ENCODE measurements at places on chromosomes 2 and 18.

- peak; percentile 39 for DNase-seq
Measured at GRCh38 chr2:73822276-73822675, 6.5 kb upstream of the STAMBP start.

DNA sequence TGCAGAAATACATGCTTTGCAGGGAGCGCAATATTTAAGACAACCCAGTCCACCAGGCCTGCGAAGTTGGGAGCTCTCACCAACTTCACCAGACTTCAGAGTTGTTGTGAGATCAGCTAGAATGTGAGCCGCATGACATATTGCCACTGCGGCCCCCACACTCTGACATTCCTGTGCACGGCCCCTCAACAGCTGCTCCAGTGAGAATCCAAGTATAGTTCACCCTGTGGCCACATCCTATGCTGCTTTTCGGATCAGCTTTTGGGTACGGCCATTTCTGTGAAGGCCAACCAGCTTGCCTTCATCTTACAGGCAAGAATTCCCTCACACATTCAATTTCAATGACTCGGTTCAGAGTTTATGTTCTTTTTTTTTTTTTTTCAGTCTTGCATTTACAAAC lies 177.8 kb downstream of the SOX11 start:
- no peak for DNase-seq

GRCh38 chr2:179550849-179551248 lies 286.2 kb upstream of the SESTD1 start:
- no peak for DNase-seq

DNA sequence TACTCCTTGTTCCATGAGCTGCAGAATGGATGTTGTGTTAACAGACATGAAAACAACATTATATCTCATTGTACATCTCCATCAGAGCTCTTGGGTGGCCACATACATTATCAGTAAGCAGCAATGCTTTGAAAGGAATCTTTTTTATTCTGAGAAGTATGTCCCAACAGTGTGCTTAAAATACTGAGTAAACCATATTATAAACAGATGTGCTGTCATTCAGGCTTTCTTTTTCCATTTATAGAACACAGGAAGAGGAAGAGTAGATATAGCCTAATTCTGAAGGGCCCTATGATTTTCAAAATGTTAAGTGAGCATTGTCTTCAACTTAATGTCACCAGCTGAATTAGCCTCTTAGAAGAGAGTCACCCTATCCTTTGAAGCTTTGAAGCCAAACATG lies 44.3 kb upstream of the CABYR start:
- no peak for DNase-seq

DNA sequence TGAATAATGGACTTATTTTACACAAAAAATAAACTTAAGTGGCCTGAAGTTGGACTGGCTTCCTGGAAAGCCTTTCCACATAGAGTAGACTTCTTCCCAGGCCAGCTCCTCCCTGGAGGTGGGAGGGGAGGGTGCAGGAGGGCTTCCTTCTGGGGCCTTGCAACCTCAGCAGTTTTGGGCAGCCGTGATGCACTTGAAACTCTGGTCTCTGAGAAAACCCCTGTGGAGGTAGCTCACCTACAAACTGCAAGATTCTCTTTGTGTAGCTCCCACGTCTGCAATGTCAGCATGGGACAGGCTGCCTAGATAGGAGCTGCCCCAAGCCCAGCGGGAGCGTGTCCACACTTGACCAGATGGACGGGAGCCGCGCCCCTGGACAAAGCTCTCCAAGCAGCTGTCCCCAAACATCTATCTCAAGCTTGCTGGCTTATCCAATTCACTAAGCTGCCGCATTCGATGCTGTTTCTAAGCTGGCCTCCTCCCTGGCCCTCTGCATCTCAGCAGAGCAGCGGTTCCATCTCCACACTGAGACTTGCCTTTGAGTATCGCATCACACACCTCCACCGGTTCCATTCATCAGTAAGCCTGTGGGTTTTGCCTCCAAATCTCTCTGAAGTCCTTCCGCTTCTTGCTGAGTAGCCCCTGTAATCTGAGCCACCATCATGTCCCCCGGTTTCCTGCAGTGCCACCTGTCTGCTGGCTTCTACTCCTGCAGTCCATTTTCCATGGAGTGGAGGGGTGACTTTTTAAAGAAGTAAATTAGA lies 1.6 kb upstream of the LPIN1 start:
- DNase-seq, result peak; percentile 58

- DNase-seq, result no peak
Measured at GRCh38 chr2:74093426-74093825, 54.3 kb downstream of the BOLA3 start.

GRCh38 chr18:48867978-48868377 lies 82.8 kb downstream of the SMAD7 start:
- no peak for DNase-seq

DNA sequence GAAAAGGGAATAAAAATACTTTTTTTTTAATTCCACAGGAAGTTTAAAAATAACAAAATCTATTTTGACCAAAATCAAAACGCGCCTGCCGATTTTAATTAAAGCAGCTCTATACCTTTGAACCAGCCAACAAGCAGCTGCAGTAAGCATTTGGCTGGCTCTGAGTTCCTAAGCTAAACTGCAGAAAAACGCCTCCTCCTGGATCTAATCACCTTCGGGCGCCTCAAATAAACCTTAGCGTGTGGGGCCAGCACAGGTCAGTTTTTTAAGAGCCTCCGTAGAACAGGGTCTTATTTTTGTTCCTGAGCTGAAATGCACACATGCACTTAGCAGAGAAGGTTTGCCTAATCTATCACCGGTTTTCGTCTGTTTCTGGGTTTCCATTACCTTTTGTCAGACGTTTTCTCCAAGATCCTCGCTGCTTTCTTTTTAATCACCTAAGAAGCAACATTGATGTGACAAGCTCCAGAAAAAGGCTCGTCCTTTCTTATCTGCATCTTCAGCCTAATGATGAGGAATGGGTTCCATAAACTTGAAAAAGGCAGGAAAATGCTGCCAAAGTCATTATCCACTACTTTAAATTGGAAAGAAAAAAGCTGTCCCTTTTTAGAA lies 64.7 kb upstream of the HNRNPA3 start:
- no peak for DNase-seq

GRCh38 chr18:79902075-79902474 lies 49.4 kb downstream of the SLC66A2 start:
- DNase-seq, result no peak

- no peak for DNase-seq
Measured at GRCh38 chr18:44899832-44900231, 219.1 kb downstream of the SETBP1 start.

DNA sequence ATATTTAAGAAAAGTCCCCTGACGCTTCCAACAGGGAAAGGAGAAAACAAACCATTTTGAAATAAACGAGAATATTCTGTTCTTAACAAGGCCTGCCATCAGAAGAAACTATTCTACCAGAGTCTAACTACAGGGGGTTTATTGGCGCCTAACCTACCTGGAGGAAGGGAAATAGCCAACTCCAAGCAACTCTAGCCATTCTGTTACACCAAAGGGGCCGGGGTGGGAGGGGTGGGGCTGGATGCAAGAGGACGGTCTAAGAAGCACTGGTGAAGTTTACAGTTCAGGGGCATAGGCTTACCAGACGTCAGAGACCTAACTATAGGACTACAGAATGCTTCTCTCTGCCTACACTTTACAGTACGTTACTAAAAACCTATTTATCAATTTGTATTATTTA lies 60.5 kb upstream of the GALNT5 start:
- no peak for DNase-seq

GRCh38 chr2:200961674-200962073 lies 1.8 kb downstream of the ORC2 start:
- no peak for DNase-seq

GRCh38 chr2:9778012-9778411 lies 65.3 kb upstream of the TAF1B start:
- no peak for DNase-seq

- no peak for DNase-seq
Measured at GRCh38 chr2:122478117-122478516, 722.7 kb downstream of the TSN start.

GRCh38 chr2:46286715-46287114 lies 10.5 kb upstream of the EPAS1 start:
- DNase-seq, result no peak

DNA sequence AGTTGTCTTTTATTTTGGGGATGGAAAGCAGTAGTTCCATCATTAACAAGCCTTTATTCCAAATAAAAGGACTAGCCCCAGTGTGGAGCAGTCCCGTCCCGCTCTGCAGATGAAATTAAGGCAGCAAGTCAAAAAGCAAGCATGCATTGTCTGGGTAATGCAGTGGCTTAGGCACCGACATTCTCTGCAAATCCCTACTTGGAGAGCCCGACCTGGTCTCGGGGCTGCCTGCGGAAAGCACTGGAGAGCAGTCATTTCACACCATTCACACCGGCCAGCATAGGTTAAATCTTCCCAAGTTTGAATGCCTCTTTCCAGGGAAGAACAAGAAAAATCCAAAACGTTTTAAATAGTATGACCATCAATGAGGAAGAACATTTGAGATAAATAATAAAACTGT lies 24.4 kb upstream of the RAB12 start:
- no peak for DNase-seq

DNA sequence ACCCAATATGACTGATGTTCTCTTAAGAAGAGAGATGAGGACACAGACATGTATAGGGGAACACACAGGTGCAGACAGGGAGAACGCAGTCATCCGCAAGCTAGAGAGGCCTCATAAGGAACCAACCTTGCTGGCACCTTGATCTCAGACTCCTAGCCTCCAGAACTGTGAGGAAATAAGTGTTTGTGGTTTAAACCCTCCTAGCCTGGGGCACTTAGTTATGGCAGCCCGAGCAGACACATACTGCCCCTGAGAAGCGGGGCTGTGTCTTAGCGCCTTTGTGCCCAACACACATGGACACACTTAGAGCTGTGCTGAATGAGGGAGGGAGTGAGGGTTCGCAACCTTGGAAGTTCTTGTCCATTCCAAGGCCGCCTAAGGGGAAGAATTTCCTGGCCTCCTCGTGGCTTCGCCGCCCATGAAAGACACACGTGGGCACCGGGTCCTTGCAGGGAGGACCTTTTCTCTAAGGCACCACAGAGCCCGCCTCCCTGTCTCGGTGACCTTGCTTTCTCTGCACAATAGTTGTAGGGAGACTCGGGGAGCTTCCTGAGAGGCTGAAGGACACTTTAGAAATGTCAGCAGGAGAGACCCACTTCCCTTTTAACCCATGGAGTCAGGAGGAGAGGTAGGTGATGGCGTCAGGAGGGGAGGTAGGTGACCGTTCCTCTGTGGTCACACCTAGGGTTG lies 224.5 kb upstream of the HDAC4 start:
- DNase-seq, result no peak

DNA sequence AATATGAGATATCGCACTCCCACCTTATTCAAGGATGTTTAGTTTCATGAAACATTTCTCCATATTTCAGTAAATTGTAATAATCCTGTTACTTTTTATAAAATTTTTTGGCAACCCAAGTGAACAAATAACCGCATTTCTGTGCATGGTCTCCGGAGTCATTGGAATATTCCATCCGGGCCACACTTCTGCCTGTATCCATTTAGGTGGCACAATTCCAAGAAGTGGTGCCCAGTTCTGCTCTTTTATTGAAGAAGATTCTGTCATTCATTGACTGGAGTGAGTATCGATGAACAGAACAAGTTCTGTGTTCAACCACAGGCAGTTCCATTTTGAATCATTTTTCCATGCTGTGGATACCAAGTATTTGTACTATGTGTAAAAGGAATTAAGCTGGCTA lies 26.6 kb upstream of the ICOS start:
- no peak for DNase-seq

DNA sequence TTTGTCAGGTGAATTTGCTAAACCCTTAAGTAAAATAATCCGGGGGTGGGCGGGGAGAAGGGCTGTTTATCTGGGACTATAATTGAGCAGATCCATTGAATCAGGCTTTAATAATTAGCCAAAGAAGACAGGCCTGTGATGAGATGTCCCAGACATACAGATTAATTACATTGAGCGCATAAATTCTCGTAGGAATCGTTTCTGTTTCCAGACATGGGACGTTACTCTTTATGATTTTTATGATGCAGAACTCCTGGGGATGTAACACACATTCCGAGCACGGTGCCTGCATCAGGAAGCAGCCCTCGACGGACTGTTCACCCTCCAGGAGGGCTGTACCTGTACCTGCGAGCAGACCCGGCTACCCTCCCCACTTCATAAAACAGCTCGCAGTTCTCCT lies 88.9 kb downstream of the SMIM21 start:
- DNase-seq, result no peak

GRCh38 chr2:96539215-96539920 lies 2.8 kb downstream of the ARID5A start:
- DNase-seq, result no peak

DNA sequence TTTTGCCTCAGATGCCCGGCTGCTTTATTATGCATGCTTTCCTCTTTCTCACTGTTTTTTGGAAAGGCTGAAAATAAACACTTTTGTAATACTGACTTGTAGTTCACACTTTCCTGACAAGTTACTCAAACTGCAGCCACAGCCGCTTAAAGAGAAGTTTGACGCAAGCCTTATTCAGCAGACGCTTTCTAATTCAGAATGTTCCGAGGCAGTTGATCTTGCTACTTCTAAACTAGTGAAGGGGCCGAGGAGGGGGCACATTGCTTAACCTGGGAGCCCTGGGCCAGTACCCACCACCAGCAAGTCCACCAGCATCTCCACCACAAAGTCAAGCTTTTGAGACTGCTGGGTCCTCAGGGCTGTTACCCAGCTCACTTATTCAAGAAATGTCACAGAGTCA lies 71.8 kb upstream of the SPRED2 start:
- DNase-seq, result no peak

- no peak for DNase-seq
Measured at GRCh38 chr2:8573234-8573941, 108.5 kb upstream of the ID2 start.

DNA sequence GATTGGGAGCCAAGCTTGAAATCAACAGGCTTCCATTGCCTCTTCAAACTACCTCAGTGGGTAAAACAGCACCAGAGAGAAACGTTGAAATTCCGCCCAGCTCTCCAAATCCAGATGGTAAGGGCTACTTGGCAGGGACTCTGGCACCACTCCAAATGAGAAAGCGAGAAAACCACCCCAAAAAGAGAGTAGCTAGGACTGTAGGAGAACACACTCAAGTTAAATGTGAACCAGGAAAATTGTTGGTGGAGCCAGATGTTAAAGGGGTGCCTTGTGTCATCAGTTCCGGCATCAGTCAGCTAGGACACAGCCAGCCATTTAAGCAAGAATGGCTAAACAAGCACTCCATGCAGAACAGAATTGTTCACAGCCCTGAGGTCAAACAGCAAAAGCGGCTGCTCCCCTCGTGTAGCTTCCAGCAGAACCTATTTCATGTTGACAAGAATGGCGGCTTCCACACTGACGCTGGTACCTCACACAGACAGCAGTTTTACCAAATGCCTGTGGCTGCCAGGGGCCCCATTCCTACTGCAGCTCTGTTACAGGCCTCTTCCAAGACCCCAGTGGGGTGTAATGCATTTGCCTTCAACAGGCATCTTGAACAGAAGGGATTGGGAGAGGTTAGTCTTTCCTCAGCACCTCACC lies 167.3 kb downstream of the ASXL3 start:
- DNase-seq, result no peak

DNA sequence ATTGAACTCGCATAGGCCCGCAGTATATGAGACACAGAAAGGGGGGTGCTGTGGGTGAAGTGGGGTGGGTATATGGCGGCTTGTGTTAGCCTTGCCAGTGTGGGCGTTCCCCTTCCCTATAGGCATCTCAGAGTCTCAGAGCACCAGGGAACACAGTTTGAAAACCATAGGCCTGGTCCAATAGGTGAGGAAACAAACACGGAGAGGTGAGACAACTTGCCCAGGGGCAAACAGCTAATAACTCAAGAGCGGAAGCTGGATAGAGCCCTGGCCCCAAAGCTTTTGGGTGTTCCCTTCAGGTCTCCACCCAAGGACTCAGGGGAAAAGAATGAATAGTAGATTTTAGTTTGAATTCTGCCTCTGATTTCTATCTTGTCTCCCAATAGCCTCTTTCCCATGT lies 7.9 kb downstream of the LIPG start:
- no peak for DNase-seq

GRCh38 chr18:38464024-38464423 lies 898.4 kb upstream of the CELF4 start:
- no peak for DNase-seq
